ENCODE measurements at places on chromosomes 4 and X. TPM values are rescaled to one million over a fixed set of nuclear protein-coding genes. Genes with fewer than 3 reads are reported as not detected.

- no peak overlapping the region for H3K4me3 ChIP-seq
- H3K36me3 ChIP-seq = no peaks in the 10 kb centered on the region
- H3K27me3 ChIP-seq = no peaks in the 10 kb centered on the region
- no peak for DNase-seq
- no peaks in the 10 kb centered on the region for H3K4me1 ChIP-seq
These were observed 128.5 kb downstream of the PPA2 start for GRCh38 chr4:105345358-105345757.

Gene STPG2
- 0.11 TPM for polyA plus RNA-seq

DNA sequence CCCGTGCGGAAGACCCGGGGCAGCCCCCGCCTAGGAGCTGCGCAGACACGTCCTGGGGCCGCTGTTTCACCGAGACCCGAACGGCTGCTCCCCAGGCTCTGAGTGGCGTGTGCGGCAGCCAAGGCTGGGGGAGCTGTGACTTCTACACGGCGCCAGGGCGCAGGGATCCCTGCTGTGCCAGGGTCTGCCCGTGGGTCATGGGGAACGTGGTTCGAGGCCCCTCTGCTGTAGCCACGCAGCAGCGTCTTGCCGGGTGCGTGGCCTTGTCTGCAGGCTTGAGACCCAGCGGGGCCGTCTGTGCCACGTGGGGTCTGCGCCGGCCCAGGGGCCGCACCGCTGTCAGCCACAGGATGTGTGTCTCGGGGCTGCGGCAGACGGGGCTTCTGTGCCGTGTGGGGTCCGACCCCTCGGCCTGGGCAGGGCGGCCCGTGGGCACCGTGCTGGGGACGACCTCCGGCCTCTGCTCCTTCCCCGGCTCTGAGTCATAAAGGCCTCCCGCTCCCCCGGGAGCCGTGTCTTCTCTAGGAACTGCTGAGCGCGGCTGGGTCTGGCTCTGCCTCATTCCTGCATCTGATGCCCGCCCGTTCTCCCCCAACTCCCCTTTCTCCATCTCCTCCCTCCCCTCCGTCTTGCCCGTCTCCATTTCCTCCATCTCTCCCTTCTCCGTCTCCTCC, 12.7 kb upstream of the GTPBP6 start:
- H3K4me3 ChIP-seq = no peak overlapping the region
- H3K36me3 ChIP-seq = no peaks in the 10 kb centered on the region
- H3K27ac ChIP-seq = no peak overlapping the region
- H3K27me3 ChIP-seq = no peaks in the 10 kb centered on the region
- no peaks in the 10 kb centered on the region for H3K4me1 ChIP-seq

GRCh38 chrX:140157143-140157542, 191.8 kb upstream of the CXorf66 start:
- H3K36me3 ChIP-seq = no peaks in the 10 kb centered on the region
- DNase-seq = no peak
- H3K27me3 ChIP-seq = no peaks in the 10 kb centered on the region
- no peak overlapping the region for H3K27ac ChIP-seq
- no peaks in the 10 kb centered on the region for H3K4me1 ChIP-seq
- H3K4me3 ChIP-seq = no peak overlapping the region

- H3K4me3 ChIP-seq = no peak overlapping the region
- no peak overlapping the region for H3K27ac ChIP-seq
- H3K27me3 ChIP-seq = no peaks in the 10 kb centered on the region
These were observed 16.8 kb downstream of the KDM6A start for GRCh38 chrX:44889824-44890223.

GRCh38 chrX:20718592-20719380, 452.1 kb upstream of the RPS6KA3 start:
- no peak overlapping the region for H3K4me3 ChIP-seq
- no peaks in the 10 kb centered on the region for H3K27me3 ChIP-seq
- H3K4me1 ChIP-seq = no peaks in the 10 kb centered on the region
- H3K36me3 ChIP-seq = no peaks in the 10 kb centered on the region
- no peak overlapping the region for H3K27ac ChIP-seq

Gene RIBC1
- 3.3 TPM for polyA plus RNA-seq

DNA sequence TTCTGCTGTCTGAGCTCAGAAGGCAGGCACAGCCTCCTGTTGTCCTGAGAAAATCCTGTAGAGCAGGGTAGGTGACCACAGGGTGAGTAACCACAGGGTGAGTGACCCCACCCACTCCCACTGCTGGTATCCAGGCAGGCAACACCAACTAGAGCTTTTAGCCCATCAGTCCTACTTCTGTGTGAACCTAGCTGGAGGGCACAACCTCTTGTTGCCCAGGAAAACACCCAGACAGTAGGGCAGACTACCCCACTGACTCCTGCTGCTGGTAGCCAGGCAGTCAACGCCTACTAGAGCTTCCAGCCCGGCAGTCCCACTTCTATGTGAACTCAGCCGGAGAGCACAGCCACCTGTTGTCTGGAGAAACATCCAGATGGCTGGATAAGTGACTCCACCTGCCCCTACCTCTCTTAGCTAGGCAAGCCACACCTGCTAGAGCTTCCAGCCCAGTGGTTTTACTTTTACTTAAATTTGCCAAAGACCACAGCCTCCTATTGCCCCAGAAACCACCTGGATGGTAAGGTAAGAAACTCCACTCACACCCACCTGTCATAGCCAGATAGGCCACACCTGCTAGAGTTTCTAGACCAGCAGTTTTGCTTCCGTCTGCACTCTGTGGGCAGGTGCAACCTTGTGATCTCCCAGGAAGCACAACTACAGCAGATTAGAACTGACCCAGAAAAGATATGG, 371.6 kb downstream of the INPP4B start:
- H3K4me1 ChIP-seq = no peaks in the 10 kb centered on the region
- H3K4me3 ChIP-seq = no peak overlapping the region
- DNase-seq = peak; percentile 50
- H3K27ac ChIP-seq = peak overlapping the region; percentile 20
- no peaks in the 10 kb centered on the region for H3K36me3 ChIP-seq

DNA sequence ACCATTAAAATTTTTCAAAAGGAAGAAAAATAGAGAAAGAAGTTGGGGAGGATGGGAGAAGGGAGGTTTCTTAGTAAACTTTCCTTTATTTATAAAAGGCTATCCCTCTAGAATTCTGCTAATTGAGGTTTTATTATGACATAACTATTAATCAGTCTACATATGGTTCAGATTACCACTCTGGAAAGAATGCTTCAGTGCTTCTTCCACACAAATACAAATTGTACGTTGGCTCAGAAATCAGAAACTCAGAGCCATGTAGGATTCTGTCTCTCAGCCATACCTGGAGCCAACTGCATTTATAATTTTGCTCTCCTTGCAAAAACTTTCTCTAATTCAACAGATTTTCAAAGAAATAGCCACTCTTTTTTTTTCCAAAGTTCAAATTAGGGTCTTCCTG, 37.1 kb downstream of the SRPX start:
- no peak overlapping the region for H3K4me3 ChIP-seq
- H3K27ac ChIP-seq = no peak overlapping the region
- H3K36me3 ChIP-seq = no peaks in the 10 kb centered on the region

Gene UGT2B17
- polyA plus RNA-seq = 0.11 TPM

DNA sequence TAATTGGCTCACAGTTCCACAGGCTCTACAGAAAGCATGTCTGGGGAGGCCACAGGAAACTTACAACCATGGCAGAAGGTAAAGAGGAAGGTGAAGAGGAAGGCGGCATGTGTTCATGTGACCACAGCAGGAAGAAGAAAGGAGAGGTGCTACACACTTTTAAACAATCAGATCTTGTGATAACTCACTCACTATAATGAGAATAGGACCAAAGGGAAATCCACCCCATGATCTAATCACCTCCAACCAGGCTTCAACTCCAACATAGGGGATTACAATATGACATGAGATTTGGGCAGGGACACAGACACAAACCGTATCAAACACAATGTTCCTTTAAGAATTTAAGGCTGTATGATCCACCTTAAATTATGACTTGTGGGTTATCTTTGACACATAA, 10.5 kb upstream of the PGM2 start:
- no peaks in the 10 kb centered on the region for H3K36me3 ChIP-seq
- H3K27ac ChIP-seq = no peak overlapping the region
- no peaks in the 10 kb centered on the region for H3K27me3 ChIP-seq
- H3K4me1 ChIP-seq = no peaks in the 10 kb centered on the region
- no peak for DNase-seq

DNA sequence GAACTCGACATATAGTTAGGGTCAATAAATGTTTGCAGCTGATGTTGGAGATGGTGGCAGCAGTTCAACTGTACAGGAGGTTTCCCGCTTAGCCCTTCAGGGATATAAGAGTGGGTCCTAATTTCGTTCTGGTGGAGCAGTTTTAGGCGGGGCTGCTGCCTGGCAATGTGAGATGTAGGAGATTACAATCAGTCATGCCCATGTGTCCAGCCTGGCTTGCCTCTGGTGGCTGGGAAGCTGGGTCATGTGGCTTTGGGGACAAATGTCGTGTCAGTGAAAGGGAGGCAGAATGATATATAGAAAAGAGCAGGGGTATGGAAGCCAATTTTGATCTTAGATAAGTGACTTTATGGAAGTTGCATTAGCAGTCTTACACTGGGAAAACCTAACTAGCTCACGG, 129.4 kb downstream of the CLCN4 start:
- H3K4me3 ChIP-seq = no peak overlapping the region
- DNase-seq = no peak

Gene TMSB15C
- polyA plus RNA-seq = 0.30 TPM

Gene CENPVL1
- polyA plus RNA-seq = not detected

- no peaks in the 10 kb centered on the region for H3K36me3 ChIP-seq
- no peak overlapping the region for H3K27ac ChIP-seq
- H3K4me1 ChIP-seq = no peaks in the 10 kb centered on the region
- no peaks in the 10 kb centered on the region for H3K27me3 ChIP-seq
- no peak for DNase-seq
These were observed 281.1 kb downstream of the NKX6-1 start for GRCh38 chr4:84218031-84218430.

Gene PLS3
- 25.7 TPM for polyA plus RNA-seq

DNA sequence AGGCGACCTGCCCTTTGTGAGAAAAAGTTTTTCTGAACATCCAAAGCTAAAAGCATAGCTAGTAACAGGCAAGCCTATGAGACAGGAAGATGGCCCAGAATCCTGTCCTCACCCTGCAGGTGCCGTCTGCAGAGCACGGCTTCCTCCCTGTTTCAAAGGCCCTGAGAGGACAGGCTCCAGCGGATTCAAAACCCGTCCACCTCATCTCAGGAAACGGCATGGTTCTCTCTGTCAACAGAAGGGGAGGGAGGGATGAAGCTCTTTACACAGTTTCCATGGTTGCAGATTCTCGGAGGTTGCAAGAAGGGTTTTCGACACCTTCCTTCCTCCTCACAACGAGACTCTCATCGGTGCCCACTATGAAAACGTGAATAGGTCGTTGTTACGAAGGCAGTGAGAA, 8.3 kb downstream of the PPP2R3B start:
- no peak for DNase-seq

GRCh38 chrX:69285401-69285877, 120.2 kb upstream of the PJA1 start:
- no peaks in the 10 kb centered on the region for H3K36me3 ChIP-seq
- H3K27ac ChIP-seq = no peak overlapping the region
- H3K4me3 ChIP-seq = no peak overlapping the region
- H3K27me3 ChIP-seq = no peaks in the 10 kb centered on the region
- H3K4me1 ChIP-seq = no peaks in the 10 kb centered on the region

GRCh38 chr4:8851321-8852117, 20.1 kb downstream of the HMX1 start:
- H3K27me3 ChIP-seq = no peaks in the 10 kb centered on the region
- no peak overlapping the region for H3K27ac ChIP-seq
- DNase-seq = peak; percentile 46
- H3K4me3 ChIP-seq = no peak overlapping the region
- H3K4me1 ChIP-seq = no peaks in the 10 kb centered on the region
- no peaks in the 10 kb centered on the region for H3K36me3 ChIP-seq

DNA sequence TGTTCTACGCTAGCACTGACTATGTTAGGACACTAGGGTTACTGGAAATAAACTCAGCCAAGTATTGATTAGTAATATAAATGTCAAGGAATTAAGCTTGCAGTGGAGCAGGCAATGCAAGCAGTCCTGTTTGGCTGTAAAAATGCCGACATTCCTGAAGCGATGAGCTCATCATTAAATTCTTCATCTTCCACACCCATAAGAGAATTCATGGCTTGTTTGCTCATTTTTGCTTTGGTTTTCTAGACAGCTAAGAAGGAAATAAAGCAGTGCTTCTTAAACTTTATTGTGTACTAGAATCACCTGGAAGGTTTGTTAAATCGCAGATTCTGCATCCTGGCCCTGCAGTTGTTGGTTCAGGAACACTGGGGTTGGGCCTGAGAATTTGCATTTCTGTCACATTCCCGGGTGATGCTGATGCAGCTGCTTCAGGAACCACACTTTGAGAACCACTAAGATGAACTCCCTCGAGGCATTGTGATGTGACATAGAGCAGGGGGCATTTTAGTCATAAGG, 17.8 kb downstream of the ANXA3 start:
- no peak for DNase-seq
- peaks cover 12% of the 10 kb centered on the region for H3K4me1 ChIP-seq
- H3K4me3 ChIP-seq = no peak overlapping the region
- no peaks in the 10 kb centered on the region for H3K36me3 ChIP-seq
- no peaks in the 10 kb centered on the region for H3K27me3 ChIP-seq

Gene CPE
- polyA plus RNA-seq = 547 TPM

Gene FAM156A
- polyA plus RNA-seq = 14.2 TPM

- H3K27ac ChIP-seq = no peak overlapping the region
- no peaks in the 10 kb centered on the region for H3K4me1 ChIP-seq
- H3K36me3 ChIP-seq = no peaks in the 10 kb centered on the region
- no peak overlapping the region for H3K4me3 ChIP-seq
- H3K27me3 ChIP-seq = no peaks in the 10 kb centered on the region
These were observed 93.8 kb downstream of the APBB2 start for GRCh38 chr4:41120297-41121217.

DNA sequence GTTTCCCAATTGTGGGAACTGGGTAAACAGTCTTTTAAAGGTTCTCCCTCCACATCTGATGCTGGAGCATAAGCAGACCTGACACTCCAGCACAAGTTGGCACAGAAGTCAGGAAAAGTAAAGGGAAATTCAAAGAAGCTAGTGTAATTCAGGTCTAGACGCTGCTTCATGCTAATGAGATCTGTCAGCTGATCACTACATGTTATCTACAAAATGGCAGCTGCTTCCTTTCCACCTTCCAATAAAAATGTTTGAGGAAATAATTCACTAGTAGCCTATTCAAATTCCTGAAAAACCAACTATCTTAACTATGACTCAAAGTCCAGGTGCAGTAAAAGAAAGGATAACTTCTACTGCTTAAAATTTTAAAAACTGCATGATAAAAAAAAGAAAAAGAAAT, 29.3 kb downstream of the DCAF8L2 start:
- no peaks in the 10 kb centered on the region for H3K36me3 ChIP-seq
- H3K4me1 ChIP-seq = no peaks in the 10 kb centered on the region
- no peak overlapping the region for H3K27ac ChIP-seq
- H3K4me3 ChIP-seq = no peak overlapping the region
- no peak for DNase-seq

GRCh38 chr4:163610648-163611047, 116.2 kb downstream of the TMA16 start:
- H3K4me3 ChIP-seq = peak overlapping the region; percentile 13
- no peak overlapping the region for H3K27ac ChIP-seq
- H3K27me3 ChIP-seq = peaks cover 6% of the 10 kb centered on the region

GRCh38 chrX:50771382-50771781, 42.6 kb downstream of the SHROOM4 start:
- H3K36me3 ChIP-seq = no peaks in the 10 kb centered on the region
- H3K27me3 ChIP-seq = no peaks in the 10 kb centered on the region
- no peak for DNase-seq
- peaks cover 2% of the 10 kb centered on the region for H3K4me1 ChIP-seq
- no peak overlapping the region for H3K4me3 ChIP-seq

GRCh38 chrX:21503593-21503992, 129.4 kb downstream of the CNKSR2 start:
- H3K36me3 ChIP-seq = no peaks in the 10 kb centered on the region
- no peak for DNase-seq
- H3K4me1 ChIP-seq = no peaks in the 10 kb centered on the region
- no peaks in the 10 kb centered on the region for H3K27me3 ChIP-seq
- no peak overlapping the region for H3K27ac ChIP-seq
